ENCODE measurements at places on chromosomes 13 and 19.

DNA sequence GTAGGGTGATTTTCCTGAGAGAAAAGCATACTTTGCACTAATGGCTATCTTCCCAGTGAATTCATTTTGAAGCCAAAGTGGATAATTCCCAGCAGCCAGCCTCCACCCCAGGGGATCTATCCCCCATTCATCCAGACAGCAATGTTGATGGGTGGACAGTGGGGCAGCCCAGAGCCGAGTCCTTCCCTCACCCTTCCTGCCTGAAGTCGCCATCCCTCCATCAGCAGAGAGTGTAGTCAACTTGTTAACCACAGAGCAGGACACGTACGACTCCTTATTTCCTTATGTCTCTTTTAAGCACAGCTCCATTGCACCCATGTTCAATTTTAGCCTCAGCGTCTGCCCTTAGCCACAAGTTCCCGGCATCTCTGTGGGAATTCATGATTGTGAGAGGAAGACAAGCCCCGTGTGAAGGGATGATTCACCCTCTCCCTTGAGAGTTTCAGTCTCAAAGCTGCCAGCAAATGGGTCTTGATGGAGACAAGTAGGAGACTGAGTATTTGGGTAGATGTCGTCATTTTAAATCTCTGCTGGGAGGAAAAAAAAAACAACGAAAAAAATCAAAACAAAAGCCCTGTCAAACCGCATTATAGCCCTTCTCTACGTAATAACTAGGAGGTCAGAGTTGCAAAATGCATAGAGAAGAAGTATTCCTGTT is 58.3 kb upstream of the MEDAG start:
- peak; percentile 72 for DNase-seq

GRCh38 chr19:48186541-48186991 is 16.1 kb downstream of the ZSWIM9 start:
- DNase-seq: no peak

DNA sequence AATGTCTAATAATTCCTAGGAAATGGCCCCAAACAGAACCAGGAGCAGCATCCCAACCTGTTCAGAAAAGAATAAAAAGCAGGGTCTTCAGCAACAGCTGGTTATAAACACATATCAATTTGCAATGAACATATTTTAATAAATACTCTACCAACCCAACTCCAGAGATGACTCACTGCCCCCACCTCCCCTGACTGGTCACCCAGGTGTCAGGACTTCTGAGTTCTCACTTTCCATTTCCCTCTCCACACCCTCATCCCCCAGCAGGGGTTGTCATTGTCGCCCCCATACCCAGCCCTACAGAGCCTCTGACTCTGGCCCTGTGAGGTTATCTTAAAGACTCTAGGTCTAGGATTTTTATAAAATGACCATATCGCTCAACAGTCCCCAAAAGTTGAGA is 6.9 kb downstream of the SERPINE3 start:
- no peak for DNase-seq

GRCh38 chr13:84739021-84739420 is 856.7 kb upstream of the SLITRK1 start:
- no peak for DNase-seq

GRCh38 chr19:2982561-2982960 is 5.2 kb downstream of the TLE6 start:
- DNase-seq: no peak

DNA sequence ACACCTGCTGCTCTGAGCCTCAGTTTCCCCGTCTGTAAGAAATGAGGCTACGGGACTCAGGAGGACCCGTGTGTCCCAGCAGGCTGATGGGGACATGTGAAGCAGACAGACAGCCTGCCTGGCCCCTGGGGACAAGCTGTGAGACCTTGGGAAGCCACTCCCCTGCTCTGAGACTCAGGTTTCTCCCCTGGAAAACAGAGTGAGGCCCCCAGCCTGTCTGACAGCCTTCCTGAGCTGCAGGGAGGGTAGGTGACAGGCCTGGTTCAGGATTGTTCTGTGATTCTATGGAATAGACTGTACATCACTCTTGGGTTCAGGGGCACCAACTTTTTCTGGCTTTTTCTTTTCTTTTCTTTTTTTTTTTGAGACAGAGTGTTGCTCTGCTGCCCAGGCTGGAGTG is 2.9 kb upstream of the NTF4 start:
- DNase-seq: no peak

DNA sequence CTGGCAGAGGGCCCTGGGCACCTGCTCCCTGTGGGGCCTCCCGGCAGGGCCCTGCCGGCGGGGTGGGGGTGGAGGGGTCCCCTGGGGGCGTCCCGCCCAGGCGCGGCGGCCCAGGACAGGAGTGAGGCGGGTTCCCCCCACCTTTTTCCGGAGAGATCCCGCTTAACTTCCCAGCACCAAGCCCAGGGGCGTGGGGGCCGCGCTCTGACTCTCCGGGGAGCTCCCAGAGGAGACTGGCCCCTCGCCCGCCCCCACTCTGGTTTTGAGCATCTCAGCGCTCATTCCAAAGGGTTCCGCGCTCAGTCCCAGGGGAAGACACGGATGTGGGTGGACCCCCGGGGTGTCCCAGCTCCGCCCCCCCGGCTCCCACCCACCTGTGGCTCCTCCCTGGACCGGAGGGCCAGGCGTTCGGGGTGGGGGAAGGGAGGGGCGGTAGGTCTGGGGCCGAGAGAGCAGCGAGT is 476 bp downstream of the C2CD4C start:
- no peak for DNase-seq

DNA sequence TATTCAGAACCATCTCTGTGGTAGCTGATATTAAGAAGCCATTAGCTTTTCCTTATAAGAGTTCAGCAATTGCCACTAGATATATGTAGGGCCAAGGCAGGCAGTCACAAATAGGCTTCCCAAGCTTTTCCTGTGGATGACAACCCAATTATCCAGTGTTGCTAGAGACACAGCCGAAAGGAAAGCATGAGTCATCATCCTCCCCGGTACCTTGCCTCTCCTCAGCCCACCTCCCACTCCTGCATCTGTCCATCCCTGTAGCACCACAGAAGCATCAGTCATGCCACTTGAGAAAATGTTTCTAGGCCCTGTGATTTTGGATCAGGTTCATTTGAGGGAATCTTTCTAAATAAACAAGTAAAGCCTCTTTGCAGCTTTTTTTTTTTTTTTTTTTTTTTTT is 204.3 kb downstream of the DNAJC15 start:
- no peak for DNase-seq

DNA sequence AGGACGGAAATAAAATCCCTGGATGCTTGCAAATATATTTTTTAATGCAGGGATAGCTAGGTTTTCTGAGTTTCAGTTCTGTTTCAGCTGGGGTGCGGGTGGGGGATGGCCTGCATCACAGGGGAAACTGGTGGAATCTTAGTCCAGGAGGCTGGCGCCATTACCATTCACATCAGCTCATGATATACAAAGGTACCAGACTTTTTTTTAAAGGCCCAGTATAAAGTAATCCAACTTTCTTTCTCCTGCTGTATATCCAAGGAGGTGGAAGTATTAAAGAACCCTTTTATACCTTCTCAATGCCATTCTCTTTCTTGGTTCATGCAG is 343.8 kb downstream of the KCNRG start:
- no peak for DNase-seq

GRCh38 chr19:35202722-35203688 is 25.5 kb downstream of the FAM187B start:
- no peak for DNase-seq

- DNase-seq: peak; percentile 43
Measured at GRCh38 chr13:48304143-48304876, 759 bp downstream of the RB1 start.

DNA sequence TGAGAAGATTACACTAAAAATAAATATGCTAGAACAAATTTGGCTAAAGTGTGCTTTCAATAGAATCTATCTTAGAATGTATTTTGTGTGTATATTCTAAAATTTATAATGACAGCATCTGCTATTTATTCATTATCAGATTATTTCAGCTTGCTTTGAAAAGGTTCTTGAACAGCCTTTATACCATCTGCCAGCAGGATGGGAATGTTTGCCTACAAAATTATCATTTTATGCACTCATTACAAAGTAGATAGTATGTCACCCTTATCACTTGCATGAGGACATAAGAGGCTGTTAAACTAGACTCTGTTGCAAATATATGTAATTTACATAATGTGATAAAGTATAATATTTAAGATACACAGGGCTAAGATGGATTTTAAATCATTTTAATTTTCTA is 1286.9 kb upstream of the PCDH20 start:
- DNase-seq: no peak

- no peak for DNase-seq
Measured at GRCh38 chr13:98965325-98965724, 12.5 kb downstream of the DOCK9 start.

- DNase-seq: peak; percentile 53
Measured at GRCh38 chr19:6076675-6077463, 33.4 kb downstream of the RFX2 start.

GRCh38 chr13:57925751-57926150 is 294.2 kb downstream of the PCDH17 start:
- no peak for DNase-seq

- no peak for DNase-seq
Measured at GRCh38 chr19:18225355-18225701, 910 bp downstream of the PDE4C start.

DNA sequence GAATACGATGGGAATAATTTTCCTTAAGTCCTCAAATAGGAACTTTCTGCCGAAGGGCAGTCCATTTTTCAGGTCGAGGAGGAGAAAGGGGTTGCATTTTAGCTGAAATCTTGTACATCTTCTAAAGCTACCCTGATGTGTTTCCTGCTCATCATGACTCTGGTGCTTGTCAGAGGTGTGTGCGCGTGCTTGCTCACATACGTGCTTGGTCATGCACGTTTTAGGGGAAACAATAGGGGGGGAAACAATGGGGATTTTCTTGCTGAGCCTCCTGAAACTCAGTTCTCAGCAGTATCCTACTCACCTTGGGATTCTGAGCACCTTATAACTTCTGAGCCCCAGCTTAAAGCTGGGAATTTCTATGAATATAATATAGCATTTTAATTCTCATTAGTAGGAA is 44.7 kb downstream of the TM9SF2 start:
- DNase-seq: no peak

DNA sequence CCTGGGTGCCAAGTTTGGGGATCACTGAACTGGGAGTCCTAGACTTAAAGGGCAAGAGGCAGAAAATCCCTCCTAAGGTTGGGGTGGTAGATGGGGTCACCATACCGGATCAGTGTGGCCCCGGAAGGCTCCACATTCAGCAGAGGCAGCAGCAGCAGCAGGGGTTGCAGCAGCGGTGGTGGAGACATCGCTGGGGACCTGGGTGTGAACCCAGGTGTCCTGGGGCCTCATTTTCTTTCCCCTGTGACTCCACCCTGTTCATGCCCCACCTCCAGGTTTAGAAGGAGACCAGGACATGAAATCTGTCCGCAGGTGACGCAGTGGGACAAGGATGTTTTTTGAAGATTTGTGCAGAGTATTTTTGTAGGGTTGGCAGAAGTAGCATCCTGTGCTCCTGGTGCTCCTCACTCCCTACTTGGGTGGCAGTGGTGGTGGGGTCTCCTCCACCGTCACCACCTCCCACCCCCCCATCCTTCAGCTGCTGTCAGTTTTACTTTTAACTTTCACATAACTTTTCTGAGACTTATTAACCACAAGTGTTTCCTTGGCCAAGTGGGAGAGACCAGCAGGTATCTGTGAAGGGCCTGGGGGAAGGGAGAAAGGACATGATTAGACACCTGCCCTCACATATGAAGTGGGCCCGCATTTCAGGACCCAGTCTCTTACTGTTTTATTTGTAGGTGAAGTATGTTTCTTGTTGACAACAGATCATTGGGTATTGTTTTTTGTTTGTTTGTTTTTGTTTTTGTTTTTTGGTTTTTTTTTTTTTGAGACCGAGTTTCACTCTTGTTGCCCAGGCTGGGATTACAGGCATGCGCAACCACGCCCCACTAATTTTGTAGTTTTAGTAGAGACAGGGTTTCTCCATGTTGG is at the start of gene NAPSA:
Gene NAPSA, minus strand, starts transcription at position 206 of the 873 bp plus-strand sequence. Its CDS starts 18 bp downstream, at position 188.
- no peak for DNase-seq

DNA sequence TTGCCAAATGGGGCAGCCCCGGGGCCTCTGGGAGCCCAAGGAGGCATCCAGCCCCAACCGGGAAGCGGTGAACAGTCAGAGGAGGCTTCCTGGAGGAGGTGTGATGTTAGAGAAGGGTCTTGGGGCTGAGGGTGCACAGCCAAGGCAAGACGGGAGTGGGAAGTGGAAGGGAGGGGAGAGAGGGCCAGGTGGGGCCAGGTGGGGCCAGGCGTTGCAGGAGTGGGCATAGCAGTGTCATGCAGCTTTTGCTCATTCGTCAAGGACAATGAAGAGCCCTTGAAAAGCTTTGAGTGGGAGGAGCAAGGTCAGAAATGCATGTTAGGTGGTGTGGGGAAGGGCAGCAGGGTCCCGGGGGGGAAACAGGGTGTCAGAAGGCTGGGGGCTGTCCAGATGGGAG is 1.8 kb downstream of the FBN3 start:
- DNase-seq: no peak

DNA sequence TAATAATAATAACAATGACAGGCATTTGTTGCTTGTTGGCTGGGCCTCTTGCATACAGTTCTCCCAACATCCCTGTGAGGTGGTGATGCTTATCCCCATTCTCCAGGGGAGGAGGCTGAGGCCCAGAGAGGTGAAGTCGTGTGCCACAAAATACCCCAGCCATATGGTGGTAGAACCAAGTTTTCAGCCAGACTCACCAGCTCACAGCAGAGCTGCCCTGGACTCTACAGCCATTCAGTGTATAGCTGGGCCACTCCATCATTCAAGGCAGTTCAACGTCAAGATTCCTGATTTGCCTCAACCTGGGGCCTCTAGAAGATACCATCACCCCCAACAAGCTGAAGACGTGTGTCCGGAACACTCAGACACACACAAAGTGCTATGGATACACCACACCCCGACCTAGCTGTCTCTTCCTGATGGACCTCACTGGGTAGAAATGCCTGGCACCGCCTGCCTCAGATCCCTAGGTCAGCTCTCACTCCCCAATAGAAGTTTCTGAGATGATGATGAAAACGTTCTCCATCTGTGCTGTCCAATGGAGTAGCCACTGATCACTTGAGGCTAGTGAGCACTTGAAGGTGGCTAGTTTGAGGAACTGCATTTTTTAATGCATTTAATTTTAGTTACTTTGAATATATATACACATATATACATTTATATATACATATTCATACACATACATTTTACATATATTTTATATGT is 4.3 kb upstream of the CEACAM19 start:
- DNase-seq: no peak

DNA sequence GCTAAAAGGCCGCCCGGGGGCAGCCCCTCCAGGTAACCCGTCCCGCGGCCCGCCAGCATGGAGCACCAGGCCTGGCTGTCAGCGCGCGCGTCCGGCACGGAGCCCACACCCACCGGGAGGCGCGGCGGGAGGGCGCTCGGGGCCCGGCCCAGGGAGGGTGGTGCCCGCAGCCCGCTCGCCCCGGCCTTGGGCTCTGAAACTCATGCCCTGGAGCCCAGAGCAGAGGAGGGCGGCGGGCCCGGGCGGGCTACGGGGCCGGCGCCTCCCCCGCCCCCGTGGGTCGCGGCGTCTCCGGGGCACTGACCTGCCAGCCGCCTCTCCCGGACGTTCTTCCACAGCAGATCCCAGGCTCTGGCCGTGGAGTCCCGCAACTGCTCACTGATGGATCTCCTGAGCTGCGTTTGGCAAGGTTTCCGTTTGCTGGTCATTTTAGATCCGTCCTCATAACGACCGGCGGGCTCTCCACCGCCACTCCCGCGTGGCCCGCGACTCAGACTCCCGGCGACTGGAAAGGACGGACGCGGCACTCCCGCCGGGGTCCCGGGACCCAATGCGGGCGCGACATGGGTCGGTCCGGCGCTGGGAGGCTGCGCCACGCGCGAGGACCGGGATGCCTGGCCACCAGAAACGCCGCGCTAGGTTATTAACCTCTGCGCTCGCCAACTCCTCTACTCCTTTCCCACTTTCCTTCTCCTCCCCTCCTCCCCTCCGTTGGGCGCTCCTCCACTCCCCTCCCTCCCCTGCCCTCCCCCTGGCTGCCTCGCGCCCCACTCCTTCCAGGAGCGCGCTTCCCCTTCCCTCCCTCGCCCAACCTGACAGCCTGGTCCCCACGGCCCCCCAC is 64.7 kb upstream of the STARD13 start:
- DNase-seq: peak; percentile 53

All from kidney tubule cell (primary cell).